ENCODE measurements at places on chromosomes 3 and 15. TPM values are rescaled to one million over a fixed set of nuclear protein-coding genes. Genes with fewer than 3 reads are reported as not detected.

- DNase-seq = no peak
These were observed 2.9 kb downstream of the CBLB start for GRCh38 chr3:105865867-105866350.

DNA sequence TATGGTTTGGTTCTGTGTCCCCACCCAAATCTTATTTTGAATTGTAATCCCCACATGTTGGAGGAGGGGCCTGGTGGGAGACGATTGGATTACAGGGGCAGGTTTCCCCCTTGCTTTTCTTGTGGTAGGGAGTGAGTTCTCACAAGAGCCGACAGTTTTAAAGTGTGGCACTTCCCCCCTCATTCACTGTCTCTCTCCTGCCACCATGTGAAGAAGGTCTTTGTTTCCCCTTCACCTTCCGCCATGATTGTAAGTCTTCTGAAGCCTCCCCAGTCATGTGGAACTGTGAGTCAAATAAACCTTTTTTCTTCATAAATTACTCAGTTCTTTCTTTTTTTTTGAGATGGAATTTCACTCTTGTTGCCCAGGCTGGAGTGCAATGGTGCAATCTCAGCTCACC is 124.9 kb downstream of the IQCH start:
- DNase-seq = no peak

GRCh38 chr3:152100491-152101132 is 168.1 kb upstream of the MBNL1 start:
- DNase-seq = no peak

DNA sequence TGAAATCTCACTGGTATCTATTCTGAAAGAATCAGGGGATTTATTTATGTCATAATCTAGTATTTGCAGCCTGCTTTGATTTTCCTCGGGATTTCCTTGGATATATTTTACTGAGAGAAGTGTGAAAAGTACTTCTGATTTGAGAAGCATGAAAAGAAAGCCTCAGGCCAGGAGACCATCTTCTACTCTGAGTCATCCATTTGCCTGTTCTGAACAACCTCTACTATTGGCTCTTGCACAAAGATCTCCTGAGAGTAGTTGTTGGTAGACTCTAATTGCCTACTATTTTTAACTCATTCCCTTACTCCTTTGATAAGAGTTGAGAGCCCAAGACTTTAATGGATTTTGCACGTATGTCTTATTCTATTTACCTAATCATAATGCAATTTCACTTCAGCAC is 318.9 kb downstream of the BCHE start:
- DNase-seq = no peak

DNA sequence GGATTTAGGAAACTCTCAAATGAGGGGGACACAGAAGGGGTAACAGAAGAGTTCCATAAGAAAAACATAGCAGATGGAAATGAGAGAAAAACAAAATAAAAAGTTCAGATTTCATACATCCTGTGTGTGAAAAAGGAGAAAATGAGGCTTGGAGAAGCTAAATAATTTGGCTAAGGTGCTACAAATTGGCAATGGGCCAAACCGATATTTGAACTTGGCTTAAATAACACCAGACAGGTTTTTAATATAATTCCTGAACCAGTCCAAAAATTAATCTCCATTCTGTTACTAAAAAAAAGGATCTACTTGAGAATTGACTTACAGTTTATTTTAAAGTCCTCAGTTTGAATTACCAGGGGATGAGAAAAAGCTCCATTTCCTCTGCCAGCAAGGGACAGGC is 342.9 kb upstream of the DPH6 start:
- DNase-seq = no peak

The SMCO1 gene
- not detected for total RNA-seq

GRCh38 chr3:3753416-3753815 is 45.8 kb upstream of the LRRN1 start:
- DNase-seq = no peak

The SLC7A14 gene
- 0.09 TPM for total RNA-seq
